ENCODE measurements at places on chromosomes 4 and X.
A peak's percentile ranks its signal among the peaks of the same experiment; 100 is the strongest.

DNA sequence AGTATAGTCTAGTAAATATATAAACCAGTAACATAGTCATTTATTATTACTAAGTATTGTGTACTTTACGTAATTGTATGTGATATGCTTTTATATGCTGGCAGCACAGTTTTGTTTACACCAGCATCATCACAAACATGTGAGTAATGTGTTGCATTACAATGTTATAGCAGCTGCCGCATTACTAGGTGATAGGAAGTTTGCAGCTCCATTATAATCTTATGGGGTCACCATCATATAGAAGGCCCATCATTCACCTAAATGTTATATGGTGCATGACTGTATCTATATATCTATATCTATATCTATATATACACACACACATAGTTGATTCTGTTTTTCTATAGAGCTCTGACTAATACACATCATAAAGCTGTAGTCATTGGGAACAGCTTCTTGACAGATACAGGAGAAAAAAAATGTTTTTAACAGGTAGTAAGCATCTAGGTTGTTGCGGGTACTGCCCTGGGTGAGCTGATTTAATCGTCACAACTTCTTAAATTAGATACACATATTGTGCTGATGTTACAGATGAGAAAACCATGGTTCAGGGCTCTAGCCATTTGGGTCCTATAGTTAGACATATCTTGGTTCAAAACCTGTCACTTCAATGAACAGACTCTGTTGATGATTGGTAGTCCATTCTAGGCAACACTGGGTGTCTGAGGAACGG is 77.9 kb downstream of the CLNK start:
- no peak for ATAC-seq

GRCh38 chrX:31909850-31910572 is 838.2 kb upstream of the FTHL17 start:
- no peak for ATAC-seq

- no peak for ATAC-seq
Observed at GRCh38 chrX:9298221-9298620, 166.6 kb upstream of the TBL1X start.

GRCh38 chr4:87058356-87059073 is 123.7 kb downstream of the AFF1 start:
- ATAC-seq, result peak; percentile 65

DNA sequence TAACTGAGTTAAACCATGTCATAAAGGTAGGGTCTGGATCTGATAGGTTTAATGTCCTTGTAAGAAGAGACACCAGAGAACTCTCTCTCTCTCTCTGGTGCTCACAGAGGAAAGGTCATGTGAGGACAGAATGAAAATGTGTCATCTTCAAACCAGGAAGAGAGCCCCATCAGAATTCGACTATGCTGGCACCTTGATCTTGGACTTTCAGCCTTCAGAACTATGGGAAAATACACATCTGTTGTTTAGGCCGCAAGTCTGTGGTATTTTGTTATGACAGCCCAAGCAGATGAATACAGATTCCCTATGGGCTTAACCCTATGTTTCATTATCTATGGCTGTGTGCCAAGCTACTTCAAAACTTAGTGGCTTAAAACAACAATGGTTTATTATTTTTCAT is 105.5 kb upstream of the DDIT4L start:
- no peak for ATAC-seq

DNA sequence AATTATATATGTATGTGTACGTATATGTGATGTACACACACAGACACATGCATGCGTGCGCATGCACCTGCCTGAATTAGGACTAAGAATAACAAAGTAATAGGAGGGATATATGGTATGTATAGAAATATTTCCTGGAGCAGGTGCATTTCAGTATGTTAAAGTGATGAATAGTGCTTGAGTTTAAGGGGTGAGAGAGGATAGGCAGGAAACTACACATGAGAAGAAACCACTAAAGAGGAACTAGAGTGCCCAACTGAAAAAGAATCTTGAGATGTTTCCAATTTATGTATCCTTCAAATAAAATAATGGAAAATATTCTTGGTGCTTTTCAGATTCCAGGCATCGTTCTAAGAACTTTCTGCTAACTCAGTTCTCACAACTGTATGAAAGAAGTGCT is 52.6 kb upstream of the UNC5C start:
- ATAC-seq, result no peak

- ATAC-seq, result no peak
Observed at GRCh38 chrX:101452056-101452455, 33.2 kb upstream of the ARMCX4 start.
